ENCODE measurements at places on chromosomes 1 and 21. TPM values are rescaled to one million over a fixed set of nuclear protein-coding genes. Genes with fewer than 3 reads are reported as not detected.

DNA sequence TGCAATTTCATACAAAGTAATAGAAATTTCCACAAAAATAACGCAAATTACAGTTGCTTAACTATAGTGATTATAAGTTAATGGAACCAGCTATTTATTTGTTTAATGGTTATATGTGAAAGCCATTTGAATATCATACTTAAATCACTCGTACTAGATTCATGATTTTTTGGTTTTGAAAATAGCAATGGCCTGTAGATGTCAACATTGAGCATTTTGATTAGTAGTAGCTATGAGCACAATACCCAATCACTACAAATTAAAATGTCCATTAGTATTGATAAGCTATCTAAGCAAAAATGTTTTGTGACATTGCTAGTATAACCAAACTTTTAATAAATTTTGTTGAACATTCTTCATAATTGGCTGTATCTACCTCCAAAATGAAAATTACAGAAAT lies 10.0 kb downstream of the COL24A1 start:
- no peak overlapping the region for H3K4me3 ChIP-seq
- DNase-seq: no peak
- no peaks in the 10 kb centered on the region for H3K4me1 ChIP-seq
- no peaks in the 10 kb centered on the region for H3K36me3 ChIP-seq

SPRR5 gene
- total RNA-seq: not detected

DNA sequence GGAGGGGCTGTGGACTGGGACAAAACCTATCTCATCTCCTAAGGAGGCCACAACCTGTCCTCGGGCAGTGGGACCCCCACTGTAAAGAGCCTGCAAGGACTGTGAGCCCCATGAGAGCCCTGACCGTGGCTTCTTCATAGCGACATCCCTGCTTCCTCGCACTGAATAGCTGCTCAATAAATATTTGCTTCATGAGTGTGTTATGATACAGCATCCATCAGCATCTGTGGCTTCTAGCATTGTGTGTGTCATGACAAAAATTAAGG lies 40.5 kb upstream of the CSF3R start:
- H3K4me1 ChIP-seq: no peaks in the 10 kb centered on the region
- H3K4me3 ChIP-seq: no peak overlapping the region
- H3K36me3 ChIP-seq: no peaks in the 10 kb centered on the region
- H3K27ac ChIP-seq: no peak overlapping the region
- H3K27me3 ChIP-seq: no peaks in the 10 kb centered on the region

CLDN17 gene
- total RNA-seq: not detected

DNA sequence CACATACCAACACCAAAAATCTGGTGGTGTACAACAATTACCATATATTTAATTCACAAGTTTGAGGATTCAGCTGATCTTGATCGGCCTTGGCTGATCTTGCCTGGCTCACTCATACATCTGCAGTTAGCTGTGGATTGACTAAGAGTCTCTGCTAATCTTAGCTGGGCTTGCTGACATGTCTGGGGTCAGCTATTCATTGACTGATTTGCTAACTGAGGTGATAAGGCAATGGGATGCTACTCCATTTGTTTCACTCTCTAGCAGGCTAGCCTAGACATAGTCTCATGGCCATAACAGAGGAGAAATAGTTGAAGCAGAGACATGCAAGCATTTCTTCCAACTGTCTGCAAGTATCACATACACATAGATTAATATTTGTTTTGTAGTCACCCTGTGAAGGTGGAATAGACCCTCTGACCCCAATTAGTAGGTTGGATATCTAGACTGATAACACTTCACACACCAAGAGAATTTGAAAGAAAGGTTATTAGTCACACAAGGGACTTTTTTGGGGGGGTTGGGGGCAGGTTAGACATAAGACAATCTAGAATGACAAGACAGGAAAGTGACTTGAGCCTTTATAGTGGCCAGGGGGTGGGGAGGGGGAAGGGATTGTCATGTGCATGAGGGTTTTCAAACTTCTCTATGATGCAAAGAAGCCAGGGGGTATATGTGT lies 142.3 kb downstream of the BARHL2 start:
- no peaks in the 10 kb centered on the region for H3K36me3 ChIP-seq
- H3K27ac ChIP-seq: no peak overlapping the region
- no peaks in the 10 kb centered on the region for H3K4me1 ChIP-seq
- H3K4me3 ChIP-seq: no peak overlapping the region
- DNase-seq: no peak

CDC42BPA gene
- 32.9 TPM for total RNA-seq

DNA sequence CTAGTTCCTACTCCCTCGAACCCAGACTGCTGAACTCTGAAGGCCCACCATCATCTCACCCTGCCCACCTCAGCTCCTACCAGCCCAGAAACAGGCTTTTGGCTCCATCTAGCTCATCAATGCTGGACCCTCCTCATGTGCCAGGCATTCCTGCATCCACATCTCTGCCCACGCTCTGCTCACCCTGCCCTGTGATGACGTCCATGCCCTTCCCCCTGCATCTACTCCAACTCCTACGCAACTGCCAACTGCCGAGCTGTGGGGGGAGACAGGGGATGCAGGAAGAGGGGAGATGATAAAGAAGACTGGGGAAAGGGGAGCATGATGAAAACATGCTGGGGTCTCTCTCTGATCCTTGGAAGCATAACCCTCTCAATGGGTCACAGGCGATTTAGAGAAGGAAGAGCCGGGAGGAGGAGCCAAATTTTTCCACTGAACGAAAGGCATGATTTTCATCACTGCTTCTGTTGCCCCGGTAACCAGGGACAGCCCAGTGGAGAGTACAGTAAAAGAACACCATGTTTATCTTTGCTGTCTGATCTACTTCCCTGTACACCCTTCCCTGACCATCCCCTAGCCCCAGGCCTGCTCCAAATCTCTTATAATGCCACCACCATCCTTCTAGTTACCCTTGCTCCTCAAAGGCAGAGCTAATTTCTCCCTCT lies 44.3 kb downstream of the CD34 start:
- H3K4me1 ChIP-seq: peaks cover 17% of the 10 kb centered on the region
- H3K27ac ChIP-seq: peak overlapping the region; percentile 99
- H3K36me3 ChIP-seq: no peaks in the 10 kb centered on the region

MRPS15 gene
- total RNA-seq: 35.3 TPM

CLCA2 gene
- 0.07 TPM for total RNA-seq

GRCh38 chr1:29011775-29012174 lies 97.4 kb downstream of the EPB41 start:
- no peak overlapping the region for H3K27ac ChIP-seq
- DNase-seq: no peak
- H3K4me3 ChIP-seq: no peak overlapping the region
- H3K36me3 ChIP-seq: no peaks in the 10 kb centered on the region
- H3K27me3 ChIP-seq: no peaks in the 10 kb centered on the region

DNA sequence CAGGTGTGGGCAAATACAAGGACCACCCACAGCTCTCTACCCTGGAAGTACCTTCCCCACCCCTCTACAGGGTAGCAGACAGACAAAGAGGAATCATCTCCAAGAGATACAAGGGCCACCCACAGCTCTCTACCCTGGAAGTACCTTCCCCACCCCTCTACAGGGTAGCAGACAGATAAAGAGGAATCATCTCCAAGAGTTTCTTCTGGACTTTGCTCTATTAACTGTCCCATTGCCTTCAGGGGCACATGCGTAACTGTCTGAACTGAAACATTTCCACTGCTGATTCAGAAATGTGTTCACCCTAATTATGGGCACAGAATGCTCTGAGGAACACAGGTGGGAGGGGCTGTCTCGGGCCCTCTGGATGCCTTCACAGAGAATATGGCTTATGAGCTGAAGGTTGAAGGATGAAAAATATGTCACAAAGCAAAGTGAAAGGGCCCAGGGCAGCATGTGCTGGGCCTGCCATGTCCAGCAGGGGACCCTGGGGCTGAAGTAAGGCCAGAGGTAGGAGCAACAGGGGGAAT lies 43.9 kb downstream of the ZNF281 start:
- no peak overlapping the region for H3K27ac ChIP-seq
- DNase-seq: no peak
- no peaks in the 10 kb centered on the region for H3K27me3 ChIP-seq

EPHB2 gene
- 55.1 TPM for total RNA-seq

CD1E gene
- not detected for total RNA-seq

DNA sequence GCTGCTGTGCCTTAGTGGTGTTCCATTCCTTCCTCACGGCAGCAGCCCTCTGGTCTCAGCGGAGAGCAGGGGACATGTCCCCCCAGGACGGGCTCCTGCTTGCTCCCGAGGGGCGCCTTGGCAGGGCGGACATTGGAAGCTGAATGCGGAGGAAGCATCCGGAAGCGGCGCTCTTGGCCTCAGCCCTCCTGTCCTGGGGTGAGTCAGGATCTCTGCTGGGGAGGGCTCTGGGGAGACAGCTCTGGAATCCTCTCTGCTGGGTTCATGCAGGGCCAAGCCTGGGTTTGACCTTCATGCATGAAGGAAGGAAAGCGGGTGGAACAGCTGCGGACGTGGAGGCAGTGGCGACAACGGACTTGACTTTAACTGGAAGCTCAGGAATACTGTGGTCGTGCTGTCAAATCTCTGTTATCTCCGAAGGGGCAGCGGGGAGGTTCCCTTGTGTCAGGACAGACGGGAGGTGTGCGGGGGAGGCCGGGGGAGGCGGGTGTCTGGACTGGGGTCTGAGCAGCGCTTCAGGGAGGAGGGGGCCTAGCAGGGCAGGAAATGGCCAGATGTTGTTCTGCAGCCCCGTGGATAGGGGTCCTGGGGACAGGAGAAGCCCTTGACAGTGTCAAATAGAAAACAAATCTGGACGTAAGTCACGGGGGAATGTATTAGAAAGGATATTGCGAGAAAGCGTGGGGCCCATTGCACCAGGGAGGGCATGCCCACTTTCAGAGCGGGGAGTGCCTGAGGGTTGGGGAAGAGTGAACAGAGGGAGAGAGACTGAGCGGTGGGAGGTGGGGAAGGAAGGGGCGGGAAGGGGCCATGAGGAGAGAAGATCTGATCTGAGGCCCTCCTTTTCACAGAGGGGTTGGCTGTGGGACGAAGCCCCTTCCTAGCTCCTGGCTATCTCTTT lies 26.6 kb downstream of the CRYAA start:
- no peak for DNase-seq
- H3K4me3 ChIP-seq: no peak overlapping the region
- no peaks in the 10 kb centered on the region for H3K27me3 ChIP-seq

IVL gene
- total RNA-seq: not detected

NUP210L gene
- not detected for total RNA-seq

TRIM17 gene
- 3.0 TPM for total RNA-seq

CLCA1 gene
- total RNA-seq: 0.07 TPM

LIN9 gene
- 4.3 TPM for total RNA-seq

UMODL1 gene
- 0.22 TPM for total RNA-seq

PADI2 gene
- 1.2 TPM for total RNA-seq

DNA sequence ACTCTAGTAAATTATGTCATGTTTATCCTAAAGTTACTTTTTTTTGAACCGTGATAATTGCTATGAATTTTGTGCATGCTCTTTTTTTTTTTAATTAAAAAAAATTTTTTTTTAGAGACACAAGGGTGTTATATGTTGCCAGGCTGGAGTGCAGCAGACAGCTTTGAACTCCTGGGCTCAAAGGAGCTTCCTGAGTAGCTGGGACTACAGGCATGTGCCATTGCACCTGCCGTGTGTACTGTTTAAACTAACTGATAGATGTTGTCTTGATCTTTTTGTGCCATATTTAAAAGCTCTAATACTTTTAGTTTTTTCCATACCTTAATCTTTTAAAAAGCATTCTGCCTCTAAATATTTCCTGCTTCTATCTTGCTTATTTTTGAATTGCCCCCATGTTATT lies 60.7 kb downstream of the KIF1B start:
- H3K27me3 ChIP-seq: no peaks in the 10 kb centered on the region
- H3K27ac ChIP-seq: no peak overlapping the region
- no peaks in the 10 kb centered on the region for H3K36me3 ChIP-seq
- H3K4me3 ChIP-seq: no peak overlapping the region
- H3K4me1 ChIP-seq: no peaks in the 10 kb centered on the region

DNA sequence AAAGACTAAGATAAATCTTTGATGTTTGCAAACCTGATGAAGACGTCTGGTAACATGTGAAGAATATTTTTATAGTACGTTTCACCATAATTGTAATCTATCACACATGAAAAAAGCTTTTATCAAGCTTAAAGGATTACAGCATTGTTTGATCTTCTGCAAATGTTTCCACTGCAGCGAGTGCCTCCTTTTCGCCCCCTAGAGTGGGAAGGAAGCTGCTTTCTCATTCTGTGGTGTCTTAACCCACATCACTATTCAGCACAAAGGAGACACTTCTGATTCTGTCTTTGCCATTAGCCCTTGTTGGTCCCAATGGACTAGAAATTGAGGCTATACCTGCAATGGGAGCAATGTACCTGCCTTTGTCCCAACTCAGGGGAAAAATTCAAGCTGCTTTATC lies 46.0 kb upstream of the IL12RB2 start:
- no peak overlapping the region for H3K4me3 ChIP-seq
- H3K4me1 ChIP-seq: no peaks in the 10 kb centered on the region
- no peaks in the 10 kb centered on the region for H3K27me3 ChIP-seq

- peak overlapping the region; percentile 40 for H3K27ac ChIP-seq
- no peaks in the 10 kb centered on the region for H3K27me3 ChIP-seq
- no peaks in the 10 kb centered on the region for H3K36me3 ChIP-seq
These were observed 11.0 kb upstream of the PGD start for GRCh38 chr1:10387677-10388386.

GSTM1 gene
- total RNA-seq: 0.32 TPM

OR6K3 gene
- not detected for total RNA-seq

DNA sequence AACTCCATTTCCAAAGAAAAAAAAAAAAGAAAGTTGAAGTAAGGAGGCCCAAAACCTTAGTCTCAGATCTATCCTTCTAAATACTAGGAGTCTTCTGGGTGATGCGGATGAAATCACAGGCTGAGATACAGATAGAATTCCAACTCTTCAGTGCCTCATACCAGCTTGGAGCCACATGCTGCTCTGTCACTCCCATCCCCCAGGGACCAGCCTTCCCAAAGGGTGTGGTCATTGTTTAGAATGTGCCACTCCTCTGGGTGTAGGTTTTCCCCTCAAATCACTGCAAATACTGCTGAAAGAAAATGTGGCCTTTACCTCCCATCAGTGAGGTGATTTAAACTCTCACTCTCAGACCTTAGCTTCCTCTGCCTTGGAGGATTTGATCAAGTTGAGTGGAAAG lies 112.9 kb downstream of the CDC7 start:
- H3K27ac ChIP-seq: no peak overlapping the region
- no peaks in the 10 kb centered on the region for H3K4me1 ChIP-seq
- H3K4me3 ChIP-seq: no peak overlapping the region
- no peak for DNase-seq

DNA sequence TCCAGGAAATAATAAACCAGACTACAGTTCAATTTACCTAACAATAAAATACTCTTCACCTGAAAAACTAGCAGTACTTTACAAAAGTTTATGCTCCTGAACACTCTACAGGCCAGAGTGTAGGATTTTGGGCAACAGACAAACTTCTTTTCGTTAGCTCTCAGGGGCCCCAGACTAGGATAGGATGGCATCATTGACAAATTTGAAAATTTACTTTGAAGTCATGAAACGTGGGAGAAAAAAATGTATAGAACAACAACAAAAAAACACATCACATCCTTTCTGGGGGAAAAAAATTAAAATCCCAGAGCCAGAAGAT lies 1.2 kb downstream of the PTP4A2 start:
- peak overlapping the region; percentile 77 for H3K4me3 ChIP-seq
- H3K36me3 ChIP-seq: no peaks in the 10 kb centered on the region
- H3K27me3 ChIP-seq: no peaks in the 10 kb centered on the region

Data from ovary (tissue), 10 donors.